ENCODE measurements at places on chromosomes 16 and 17.
A peak's percentile ranks its signal among the peaks of the same experiment; 100 is the strongest.

DNA sequence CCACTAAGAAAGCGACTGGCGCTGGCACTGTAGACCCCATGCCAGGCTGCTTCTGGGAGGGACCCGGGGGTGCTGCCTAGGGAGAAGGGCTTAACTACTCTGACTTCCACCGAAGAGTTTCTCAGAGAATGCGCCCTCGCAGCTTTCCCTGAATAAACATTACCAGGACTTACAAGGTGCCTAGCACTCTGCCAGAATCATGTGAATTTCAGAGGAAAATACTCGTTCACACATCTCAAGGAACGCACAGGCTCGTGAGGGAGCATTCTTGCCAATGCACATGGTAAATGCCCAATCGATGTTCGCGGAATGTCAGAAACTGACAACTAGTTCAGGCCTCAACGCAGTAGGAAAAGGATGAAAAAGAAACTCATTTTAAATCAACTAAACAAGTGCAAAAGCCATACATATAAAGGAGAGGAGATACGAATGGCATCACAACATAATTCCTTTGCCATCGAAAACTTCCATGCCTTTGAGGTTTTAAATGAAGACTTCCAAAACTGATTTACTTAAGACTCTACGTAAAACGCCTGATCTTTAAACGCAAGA lies 999 bp downstream of the CMC2 start:
- no peak for DNase-seq

DNA sequence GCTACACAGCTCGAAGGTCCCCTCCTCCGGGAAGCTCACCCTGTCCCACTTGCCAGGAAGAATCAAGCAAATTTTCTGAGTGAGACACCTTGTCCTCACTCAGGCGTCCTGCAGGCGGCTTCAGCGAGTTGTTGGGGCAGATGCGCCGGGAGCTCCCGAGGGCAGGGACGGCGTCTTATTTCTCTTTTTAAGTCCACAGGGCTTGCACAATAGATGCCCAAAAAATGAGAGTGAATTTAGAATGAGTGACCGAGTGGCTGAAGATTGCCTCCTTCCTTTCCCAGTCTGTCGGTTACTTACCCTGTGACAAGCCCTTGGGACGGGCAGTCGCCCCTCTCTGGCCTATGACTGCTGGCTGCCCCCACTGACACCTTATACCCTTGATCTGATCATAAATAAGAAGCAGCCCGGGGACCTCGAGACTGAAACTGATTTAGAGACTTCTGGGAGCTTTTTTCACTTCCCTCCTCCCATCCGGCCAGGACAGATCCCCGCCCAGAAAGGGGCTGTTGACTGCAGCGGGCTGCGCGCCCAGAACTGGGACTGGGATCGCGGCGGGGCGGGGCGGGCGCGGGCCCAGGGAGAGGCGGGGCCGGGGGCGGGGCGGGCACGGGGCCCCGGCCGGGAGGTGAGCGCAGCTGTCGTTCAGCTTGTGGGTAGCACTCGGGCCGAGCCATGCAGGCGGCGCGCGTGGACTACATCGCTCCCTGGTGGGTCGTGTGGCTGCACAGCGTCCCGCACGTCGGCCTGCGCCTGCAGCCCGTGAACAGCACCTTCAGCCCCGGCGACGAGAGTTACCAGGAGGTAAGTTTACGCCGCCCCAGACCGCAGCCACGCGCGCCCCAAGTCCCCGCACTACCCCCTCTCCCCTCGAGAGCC lies at the start of gene TTYH2:
TTYH2 (plus strand) TSS at position 659 of the 879 bp plus-strand sequence; CDS start at position 676, 17 bp downstream.
- peak; percentile 92 for DNase-seq

GRCh38 chr17:39755554-39756379 lies 18.0 kb downstream of the GRB7 start:
- DNase-seq = no peak

DNA sequence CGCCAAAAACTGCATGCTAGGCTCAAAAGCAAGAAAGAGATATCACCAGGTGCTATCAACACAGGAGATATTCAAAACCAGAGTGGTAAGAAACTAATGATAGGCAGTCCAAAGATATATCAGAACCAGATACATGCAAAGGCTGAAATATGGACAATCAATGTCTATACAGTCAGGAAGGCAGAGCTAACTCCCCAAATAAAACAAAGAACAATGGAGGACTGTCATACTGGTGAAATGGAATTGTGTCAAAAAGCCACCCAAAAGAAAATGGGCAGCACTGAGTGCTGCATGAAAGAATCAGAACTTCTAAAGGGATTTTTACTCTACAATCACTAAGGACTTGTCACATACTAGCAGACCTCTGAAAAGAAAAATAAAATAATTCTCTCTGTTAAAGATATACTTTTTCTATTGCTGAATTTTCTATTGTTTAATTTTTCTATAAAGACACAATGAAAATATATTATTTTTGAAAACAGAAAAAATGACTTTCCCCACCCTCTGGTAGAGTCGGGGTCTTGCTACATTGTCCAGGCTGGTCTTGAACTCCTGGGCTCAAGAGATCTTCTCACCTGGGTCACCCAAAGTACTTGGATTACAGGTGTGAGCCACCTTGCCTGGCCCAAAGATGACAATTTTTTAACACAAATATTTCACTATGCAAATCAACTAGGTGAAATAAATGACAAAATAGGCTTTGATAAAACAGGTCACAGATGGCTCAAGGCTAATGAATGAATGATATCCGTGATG lies 98.2 kb downstream of the USP32 start:
- DNase-seq = no peak

DNA sequence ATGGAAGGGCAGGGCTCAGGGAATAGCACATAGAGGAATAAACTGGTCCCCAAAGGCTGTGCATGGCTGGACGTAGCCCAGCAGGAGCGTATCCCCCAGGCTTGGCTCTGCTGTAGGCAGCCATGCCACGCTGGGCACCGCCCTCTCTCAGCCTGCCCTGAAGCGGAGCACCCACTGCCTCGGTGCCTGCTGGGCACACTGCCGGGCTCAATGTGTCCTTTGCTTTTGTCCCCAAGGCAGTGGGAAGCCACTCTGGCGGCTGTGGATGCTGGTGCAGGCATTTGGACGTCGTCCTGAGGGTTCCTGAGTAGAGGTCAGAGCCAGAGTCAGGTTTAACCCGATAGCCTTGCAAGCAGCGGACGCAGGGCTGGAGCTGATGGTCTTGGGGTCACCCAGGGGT lies 141.0 kb downstream of the ENGASE start:
- no peak for DNase-seq

- no peak for DNase-seq
Observed at GRCh38 chr16:85557083-85557970, 55.8 kb upstream of the GSE1 start.

DNA sequence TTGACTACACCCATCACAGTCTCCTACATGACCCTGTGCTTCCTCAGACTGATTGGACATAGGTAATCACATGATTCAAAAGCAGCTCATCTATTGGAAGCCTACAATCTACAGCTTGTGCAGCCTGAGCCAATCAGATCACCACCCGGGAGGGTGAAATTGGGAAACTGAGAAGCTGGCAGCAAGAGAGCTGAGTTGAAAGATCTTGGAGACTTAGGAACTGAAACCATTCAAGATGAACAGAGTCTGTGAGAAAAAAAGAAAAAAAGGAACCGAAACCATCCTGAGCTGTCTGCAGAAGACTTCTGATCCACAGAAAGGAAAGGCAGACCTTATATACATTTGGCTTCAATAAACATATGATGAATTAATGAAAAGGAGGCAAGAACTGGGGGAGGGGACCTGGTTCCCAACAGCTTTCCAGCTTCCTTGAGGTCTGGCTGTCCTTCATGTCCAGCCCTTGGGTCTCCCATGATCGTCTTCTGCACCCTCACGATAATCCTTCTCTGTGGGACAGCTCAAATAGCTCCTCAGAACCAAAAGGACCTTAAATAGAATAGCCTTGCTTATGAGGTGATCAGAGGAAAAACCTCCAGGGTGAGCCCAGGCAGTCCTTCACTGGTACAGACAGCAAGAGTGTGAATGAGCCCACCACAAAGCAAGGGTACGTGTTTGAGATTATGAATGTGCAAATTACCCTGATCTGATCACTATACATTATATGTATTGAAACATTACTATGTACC lies 32.6 kb downstream of the PLXDC1 start:
- DNase-seq = peak; percentile 81

GRCh38 chr16:401468-402348 lies at the start of gene DECR2:
TSS of gene DECR2 (plus strand) at chr16:401885. CDS start at chr16:401964, 79 bp downstream.
- DNase-seq = peak; percentile 88

GRCh38 chr17:34364751-34365150 lies 1.7 kb upstream of the CCL1 start:
- DNase-seq = no peak

GRCh38 chr17:41894791-41895331 lies 23.9 kb downstream of the ACLY start:
- DNase-seq = no peak

GRCh38 chr16:57071831-57072582 lies 20.4 kb upstream of the CPNE2 start:
- no peak for DNase-seq

- DNase-seq = no peak
Observed at GRCh38 chr17:70314096-70314495, 144.8 kb downstream of the KCNJ2 start.

GRCh38 chr17:28256370-28256769 lies 62.6 kb upstream of the TMEM97 start:
- no peak for DNase-seq

GRCh38 chr17:42402117-42402516 lies 13.9 kb upstream of the STAT3 start:
- no peak for DNase-seq

DNA sequence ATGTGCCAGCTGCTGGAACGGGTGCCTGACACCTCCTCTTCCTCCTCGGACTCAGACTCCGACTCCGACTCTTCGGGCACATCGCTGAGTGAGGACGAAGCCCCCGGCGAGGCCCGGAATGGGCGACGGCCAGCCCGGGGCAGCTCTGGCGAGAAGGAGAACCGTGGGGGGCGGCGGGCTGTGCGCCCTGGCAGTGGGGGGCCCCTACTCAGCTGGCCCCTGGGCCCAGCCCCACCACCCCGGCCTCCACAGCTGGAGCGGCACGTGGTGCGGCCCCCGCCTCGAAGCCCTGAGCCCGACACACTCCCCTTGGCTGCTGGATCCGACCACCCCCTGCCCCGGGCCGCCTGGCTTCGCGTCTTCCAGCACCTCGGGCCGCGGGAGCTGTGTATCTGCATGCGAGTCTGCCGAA lies 6.8 kb downstream of the FBXL19 start:
- no peak for DNase-seq

- DNase-seq = no peak
Observed at GRCh38 chr17:71762526-71762925, 358.3 kb upstream of the SOX9 start.

GRCh38 chr17:57861000-57861789 lies 11.4 kb upstream of the MRPS23 start:
- peak; percentile 92 for DNase-seq

DNA sequence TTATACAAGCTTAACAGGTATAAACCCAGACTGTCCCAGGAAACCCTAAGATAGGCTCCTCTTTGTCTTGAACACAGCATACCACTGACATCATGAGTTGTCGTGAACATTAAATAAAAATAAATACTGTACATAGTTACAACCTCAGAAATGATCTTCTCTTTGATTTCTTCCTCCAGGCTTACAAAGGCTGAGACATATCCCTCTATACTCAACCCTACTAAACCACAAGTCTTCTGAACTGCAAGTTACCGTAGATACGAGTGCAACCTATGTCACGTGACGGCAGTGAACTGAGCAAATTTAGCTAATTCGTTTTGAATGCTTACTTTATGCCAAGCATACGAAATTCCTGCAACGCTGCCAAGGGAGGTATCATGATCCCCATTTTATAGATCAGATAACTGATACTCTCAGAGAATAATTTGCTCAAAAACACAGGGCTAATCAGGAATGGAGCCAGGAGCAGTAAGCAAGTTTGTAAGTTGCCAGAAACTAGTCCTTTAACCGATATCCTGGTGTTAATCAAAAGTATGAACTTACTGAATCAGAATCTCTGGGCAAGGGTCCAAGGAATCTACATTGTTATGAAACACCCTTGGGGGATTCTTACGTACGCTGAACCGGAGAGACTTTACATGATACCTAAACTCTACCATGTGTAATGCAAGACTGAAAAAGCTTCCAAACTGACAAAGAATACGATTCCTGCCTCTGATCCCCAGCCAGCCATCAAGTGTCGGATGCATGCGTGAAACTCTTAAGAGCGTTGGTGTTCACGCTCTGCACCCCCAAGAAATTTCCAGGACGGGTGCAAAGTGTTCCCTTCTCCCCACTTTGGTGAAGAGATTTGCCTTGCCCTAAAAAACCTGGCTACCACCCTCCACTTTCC lies 106.2 kb downstream of the XYLT1 start:
- no peak for DNase-seq

DNA sequence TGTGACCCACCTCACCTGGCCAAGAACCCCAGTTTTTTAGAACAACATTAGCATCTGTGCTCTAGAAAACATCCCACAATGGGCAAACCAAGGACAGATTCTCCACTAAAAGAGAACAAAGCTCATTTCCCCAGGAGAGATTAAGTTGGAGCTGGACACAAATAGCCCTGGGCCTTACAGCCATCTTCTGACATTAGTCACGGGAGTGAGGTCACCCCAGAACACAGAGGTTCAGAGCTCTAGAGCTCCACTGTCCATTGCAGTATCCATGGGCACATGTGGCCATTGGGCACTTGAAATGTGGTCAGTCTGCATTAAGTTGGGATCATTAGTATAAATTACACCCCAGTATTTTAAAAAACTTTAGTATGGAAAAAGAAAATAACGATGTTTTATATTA lies 47.6 kb upstream of the RBBP6 start:
- DNase-seq = no peak

DNA sequence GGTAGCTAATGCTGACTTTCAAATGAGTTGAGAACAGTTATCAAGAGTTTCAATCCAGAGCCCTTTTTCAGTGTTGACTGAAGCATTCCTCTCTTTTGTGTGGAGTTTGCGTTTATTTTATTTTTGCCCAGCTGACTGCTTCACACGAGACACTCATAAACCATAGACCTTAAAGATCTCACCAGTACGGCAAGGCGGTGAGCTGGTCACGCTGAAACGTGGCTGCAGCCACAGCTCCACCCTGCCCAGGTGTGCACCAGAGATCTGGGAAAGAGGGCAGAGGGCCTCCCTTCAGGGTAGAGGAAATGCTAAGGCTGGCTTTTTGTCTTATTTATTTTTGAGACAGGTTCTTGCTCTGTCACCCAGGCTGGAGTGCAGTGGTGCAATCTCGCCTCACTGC lies 112.2 kb downstream of the AATF start:
- no peak for DNase-seq

- DNase-seq = no peak
Observed at GRCh38 chr17:66190738-66191592, 968 bp downstream of the CEP112 start.

GRCh38 chr17:37642681-37643080 lies 565 bp downstream of the DDX52 start:
- peak; percentile 43 for DNase-seq

GRCh38 chr16:8623634-8624033 lies 2.1 kb downstream of the METTL22 start:
- DNase-seq = peak; percentile 61

Measured in inflammatory macrophage treated with lipopolysaccharide for 1 hour (primary cell).